ENCODE measurements at places on chromosomes 1 and 21.
A peak's percentile ranks its signal among the peaks of the same experiment; 100 is the strongest.

DNA sequence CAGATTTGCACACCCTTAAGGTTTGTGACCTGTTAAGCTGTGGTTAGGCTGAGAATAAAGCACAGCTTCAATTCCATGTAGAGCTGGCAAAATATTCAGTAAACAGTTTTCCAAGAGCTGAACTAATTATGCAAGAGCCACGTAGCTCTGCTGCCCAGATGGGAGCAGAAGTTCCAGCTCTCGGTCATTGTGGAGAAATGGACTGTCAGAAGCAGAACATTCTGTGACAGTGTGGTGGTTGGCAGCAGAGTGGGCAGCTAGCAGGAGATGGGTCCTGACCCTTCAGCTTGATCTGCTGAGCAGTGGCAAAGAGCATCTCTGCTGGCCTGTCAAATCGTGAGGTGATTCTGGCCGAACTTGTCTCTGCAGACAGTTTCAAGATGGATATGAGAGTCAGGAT lies 23.2 kb downstream of the RHOU start:
- DNase-seq = no peak

- no peak for DNase-seq
Measured at GRCh38 chr1:95994643-95995042, 726.9 kb upstream of the PTBP2 start.

DNA sequence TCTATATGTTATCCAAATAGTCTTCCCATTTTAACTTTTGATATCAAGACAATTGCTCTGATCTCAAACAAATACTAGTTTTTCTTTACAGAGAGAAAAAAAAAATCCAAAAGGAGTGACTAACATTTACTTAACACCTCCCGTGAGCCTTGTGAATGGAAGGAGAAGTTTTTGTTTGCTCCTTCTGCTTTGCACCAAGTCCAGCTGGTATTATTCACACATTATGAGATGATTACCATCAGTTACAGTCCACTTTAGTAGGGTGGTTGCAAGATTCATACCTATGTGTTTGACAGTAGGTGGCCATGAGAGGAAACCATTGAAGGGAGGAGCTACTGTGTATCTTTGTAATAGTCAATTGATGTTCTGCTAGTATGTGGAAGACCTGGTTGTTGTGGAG lies 443.4 kb upstream of the ZP4 start:
- no peak for DNase-seq

DNA sequence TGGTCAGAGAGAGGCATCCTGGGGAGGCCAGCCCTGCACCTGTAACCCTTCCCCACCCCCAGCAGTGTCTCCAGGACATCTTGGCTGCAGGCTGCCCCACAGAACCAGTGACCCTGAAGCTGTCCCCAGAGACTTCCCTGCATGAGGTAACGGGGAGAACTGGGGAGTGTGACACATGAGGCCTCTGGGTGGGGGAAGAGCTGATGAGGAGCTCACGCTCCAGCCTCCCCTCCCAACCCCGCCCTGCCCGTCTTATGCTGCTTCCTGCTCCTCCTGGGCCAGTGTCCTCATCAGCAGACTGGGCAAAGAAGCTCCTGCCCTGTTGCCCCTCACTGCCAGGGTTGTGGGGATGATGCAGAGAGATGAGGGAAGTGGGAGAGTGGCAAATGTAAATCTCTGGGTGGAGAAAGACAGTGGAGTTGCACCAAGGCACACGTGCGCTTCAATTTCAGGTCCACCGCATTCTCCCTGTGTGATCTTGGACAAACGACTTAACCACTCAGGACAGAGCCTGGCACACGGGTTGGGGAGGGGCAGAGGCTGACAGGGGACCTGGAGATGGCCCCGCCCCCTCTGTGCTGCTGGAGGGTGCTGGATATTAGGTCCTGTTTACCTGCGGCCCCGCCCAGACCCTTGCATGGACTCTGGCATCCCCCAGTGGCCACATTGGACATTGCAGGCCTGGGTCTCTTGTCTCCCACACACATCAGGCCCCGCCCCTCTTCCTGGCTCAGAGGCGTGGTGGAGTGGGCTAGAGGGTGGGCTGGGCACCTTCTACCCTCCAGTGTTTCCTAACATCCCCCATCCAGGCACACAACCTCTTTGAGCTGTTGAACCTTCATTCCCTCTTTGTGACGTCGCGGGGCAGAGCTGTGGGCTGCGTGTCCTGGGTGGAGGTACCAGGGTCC lies 12.3 kb downstream of the CLCNKB start:
- DNase-seq = peak; percentile 44

DNA sequence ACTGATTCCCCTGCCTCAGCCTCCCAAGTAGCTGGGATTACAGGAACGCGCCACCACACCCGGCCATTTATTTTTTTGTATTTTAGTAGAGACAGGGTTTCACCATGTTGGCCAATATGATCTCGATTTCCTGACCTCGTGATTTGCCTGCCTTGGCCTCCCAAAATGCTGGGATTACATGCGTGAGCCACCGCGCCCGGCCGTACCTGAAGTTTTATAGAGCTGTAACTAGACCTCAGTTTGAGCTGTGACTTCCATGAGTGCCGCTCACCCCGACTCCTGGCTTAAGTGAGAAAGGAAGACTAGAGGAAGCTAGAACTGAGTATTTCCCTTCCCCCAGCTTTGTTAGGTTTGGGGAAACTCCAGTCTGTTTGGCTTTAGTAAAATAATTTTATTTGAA lies 1283.1 kb downstream of the KCNT2 start:
- no peak for DNase-seq

DNA sequence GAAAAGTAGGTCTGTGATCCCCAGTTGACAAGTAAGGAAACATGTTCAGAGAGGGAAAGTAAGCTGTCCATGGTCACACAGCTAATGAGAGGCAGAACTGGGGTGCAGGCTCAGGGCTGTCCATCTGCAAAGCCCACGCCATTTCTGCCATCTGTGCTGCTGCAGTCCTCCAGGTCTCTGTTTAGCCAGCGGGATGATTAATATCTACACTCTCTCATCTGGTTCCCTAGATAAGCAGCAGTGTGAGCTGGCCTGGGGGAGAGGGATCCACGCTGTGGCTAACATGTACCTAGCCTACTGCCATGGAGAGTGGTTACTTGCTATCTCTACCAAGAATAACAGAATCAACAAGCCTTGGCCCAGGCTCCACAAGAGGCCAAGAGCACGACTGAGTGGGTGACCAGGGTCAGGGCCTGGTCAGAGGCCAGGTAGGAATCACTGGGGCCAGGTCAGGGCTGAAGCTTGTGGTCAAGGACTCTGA lies 75.2 kb downstream of the TRABD2B start:
- DNase-seq = no peak
